SJCRH30 (cell line): ENCODE measurements at places on chromosomes 12 and 14. TPM values are rescaled to one million over a fixed set of nuclear protein-coding genes. Genes with fewer than 3 reads are reported as not detected.

Gene FAM90A1
- 0.04 TPM in 1 of 2 replicates, not detected in the other for total RNA-seq

Gene ZDHHC17
- 37.5 and 41.3 TPM in 2 replicates for total RNA-seq

Gene LHX5
- not detected in 2 replicates for total RNA-seq

Gene CARMIL3
- total RNA-seq: 0.20 and 0.40 TPM in 2 replicates

GRCh38 chr12:120639771-120640721 is at the start of gene CABP1:
CABP1 (plus strand) TSS chr12:120640626; CDS start chr12:120640686, 60 bp downstream.
- peak; percentile 38 for DNase-seq
